AML-193 (cell line): ENCODE measurements at places on chromosomes 13 and 19.

GRCh38 chr13:58953638-58954037 is 1210.1 kb downstream of the DIAPH3 start:
- no peak for DNase-seq

DNA sequence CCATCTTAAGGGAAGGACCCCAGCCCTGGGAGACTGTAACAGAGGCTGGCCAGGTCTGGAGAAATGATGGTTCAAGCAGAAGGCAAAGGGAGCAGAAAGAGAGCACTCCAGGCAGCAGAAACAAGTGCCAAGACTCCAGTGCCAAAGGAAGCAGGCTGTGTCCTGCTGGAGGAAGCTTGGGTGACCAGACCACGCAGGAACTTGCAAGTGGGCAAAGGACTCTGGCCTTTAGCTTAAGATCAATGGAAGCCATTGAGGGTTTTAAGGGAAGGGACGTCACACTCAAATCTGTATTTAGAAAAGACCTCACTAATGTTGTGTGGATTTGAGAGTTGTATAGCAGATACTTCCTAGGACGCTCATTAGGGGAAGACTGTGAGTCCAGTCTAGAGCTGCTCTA is 95.5 kb downstream of the MIPEP start:
- no peak for DNase-seq

DNA sequence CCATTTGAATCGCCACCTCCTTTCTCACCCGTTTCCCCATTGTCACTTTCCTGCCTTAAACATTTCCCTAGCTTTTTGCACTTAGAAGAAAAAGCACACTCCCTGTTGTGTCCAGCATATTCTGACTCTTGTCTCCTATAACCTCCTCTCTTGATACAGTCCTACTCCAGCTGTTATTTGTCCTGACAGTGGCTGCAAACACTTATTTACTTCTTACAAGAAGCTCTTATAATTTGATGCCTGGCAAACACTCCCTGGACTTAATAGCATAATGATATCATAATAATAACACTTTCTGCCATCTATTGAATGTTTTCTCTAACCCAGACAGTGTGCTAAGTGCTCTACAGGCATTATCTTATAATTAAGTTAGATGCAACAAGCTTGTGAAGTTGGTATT is 76.6 kb downstream of the DGKH start:
- DNase-seq: no peak

DNA sequence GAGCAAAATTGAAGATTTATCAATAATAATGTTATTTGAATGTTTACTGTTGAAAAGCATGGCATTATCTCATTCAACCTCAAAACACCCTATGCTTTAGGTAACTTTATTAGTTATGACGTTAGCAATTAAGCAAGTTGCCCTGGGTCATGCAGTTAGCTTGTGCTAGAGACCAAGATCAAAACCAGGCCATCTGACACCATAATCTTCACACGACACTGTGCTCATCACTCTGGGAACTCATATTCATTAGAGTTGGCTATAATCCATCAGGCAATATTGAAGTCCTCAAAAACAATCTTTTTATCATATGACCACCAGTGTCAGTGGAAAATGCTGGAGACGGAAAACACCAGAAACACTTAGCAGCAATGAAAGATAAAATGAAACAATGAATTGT is 253.5 kb downstream of the PCDH20 start:
- DNase-seq: no peak

DNA sequence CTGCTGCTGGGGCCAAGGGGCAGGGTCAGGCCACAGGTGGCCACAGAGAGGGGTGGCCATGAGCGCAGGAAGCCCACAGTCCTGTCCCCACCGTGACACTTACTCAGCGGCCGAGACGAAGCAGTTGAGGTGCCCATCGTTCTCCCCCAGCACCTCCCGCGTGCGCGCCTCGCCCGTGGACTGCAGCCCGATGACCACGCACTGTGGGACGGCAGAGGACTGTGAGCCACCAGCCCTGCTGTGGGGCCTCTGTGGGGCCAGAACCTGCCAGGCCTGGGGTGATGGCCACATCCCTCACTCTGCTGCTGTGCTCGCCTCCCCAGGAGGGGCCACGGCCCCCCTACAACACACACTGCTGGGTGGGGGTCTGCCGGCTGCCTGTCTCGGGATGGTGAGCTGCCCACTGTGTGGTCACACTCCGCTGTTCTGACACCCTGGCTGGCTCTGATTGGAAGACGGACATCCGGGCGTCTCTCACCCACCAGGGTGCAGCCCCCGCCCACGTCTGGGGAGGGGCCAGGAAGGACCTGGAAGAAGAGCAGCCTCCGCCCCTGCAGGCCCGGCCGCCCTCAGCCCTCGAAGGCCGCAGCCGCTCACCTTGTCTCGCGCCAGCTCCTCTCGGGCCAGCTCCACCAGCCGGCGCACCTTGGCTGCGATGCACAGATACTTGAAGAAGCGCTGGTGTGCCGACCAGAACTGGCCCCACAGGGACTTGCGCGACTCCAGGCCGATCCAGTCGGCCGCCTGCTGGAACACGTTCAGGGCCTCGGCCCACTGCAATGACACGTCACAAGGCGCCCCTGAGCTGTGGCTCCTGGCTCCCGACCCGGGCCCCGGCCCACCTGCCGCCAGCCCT is 13.2 kb downstream of the GPX4 start:
- DNase-seq: no peak

DNA sequence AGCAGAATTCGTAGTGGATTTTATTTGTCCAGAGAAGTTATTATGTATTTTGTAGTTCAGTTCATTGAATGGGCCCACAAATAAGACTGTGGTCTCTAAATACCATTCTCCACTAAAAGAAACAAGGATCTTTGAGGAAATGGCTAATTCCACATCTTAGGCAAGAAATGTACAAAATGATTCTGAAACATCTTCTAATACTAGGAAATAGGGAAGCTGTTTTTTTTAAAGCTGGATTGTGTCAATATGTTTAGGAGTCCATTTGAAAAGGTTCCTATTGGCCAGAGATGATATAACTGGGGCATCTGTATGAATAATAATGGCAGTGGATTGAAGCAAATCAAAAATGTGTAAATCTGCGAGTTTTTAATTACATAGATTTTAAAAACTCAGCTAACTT is 88.5 kb upstream of the SIAH3 start:
- DNase-seq: no peak

DNA sequence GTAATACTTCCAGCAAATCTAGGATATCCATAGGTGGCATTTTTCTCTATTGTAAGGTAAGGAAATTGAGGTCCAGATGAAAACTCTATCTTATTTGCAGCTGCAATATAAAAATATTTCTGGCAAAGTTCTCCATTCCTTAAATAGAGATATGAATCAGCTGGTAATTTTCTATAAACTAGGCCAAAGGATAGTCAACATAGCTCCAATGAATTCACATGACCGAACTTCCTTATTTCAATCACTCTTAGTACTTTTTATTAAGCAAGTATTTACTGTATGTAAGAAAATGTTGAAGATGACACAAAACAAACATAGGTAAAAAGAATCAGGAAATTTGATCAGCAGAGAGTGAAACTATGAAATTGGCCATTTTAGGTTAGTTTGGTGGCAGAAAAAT is 13.0 kb upstream of the LCP1 start:
- no peak for DNase-seq

DNA sequence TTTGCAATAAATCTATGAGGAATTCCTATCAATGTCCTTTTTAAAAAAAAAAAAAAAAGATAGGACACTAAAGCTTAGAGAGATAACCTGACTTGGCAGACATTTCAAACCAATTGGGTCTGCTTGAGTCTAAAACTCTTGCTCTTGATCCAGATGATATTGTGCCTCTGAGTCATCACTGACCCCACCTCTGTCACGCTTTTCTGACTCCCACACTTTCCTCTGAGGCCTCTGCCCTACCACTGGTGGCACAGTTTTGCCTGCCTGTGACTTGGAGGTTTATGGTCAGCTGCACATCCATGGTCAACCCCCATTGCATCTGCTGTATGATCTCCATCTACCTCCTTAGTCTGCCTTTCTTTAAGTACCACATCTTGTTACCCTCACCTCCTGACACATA is 328.7 kb downstream of the SPRY2 start:
- DNase-seq: no peak

DNA sequence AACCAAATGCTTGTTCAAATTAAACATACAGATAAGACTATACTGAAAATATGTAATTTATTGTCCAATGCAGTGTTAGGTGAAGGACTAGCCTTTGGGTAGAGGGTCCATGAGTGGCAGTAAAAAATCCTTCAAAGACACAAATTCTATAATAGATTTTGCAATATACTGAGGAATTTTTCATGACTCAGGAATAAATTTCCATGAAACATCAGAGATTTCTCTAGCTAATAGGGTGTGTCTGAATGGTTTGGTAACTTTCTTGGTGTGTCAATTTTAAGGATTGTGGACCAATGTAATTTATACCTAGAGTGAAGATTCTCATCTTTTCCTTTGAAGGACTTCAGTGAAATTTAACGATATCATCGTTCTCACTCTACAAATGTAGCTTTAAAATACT is 546.7 kb downstream of the SLITRK5 start:
- DNase-seq: no peak

DNA sequence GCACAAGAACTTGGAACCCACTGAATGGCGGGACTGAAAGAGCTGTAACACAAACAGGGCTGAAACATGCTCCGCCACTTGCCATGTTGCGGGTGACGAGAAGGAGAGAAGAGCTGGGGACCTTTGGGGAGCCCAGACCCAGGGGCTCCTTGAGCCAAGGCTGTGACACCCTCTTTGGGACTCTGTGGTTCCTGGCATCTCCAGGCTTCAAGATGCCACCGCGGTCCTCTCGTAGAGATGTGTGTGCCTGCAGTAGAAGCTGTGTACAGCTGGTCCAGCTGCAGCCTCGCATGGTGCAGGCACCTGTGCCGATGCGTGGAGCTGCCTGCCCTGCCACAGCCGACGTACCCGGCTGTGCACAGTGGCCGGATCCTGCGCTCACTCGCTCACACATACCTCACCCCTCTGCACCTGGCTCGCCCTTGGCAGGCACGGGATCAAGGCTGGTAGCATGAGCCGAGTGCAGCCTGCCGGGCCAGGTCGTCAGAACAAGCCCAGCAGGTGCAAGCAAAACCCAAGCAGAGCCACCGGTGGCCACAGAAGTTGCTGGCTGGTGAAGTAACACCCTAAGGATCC is 1385.8 kb downstream of the PCDH9 start:
- DNase-seq: no peak

DNA sequence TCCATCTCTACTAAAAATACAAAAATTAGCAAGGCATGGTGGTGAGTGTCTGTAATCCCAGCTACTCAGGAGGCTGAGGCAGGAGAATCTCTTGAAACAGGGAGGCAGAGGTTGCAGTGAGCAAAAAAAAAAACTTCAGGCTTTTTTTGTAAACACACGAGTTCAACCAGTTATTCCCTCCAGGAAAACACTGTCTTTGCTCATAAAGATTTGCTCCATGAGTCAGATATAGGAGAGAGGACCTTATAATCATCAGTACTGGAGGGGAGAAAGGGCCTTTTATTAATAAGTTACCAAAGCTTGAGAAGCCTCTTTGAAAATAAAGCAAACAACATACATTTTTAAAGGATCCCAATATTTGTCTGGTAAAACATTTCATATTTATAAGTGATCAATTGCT is 110.7 kb downstream of the EFNB2 start:
- no peak for DNase-seq

GRCh38 chr19:1057176-1057855 is 9.7 kb upstream of the ARHGAP45 start:
- DNase-seq: peak; percentile 44
